AG09319 (cell line): ENCODE measurements at places on chromosomes 11 and 22.

DNA sequence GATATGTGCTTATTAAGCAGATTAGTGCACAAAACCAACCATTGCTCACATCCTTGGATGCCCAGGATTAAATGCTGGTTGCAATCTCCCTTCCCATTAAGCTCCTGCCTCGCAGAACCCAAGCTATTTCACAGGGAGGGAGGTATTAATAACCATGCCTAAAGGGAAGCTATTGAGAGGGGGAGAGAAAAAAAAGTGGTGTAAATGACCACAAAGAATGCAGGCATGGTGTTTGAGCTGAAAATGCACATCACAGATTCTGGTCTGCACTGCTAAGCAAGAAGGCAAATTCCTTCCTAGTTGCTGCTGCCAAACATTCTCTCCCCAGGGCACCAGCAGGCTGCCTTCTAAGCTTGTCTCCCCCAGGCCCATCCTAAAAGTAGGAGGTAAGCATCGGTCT lies 92.0 kb upstream of the ISX start:
- DNase-seq = no peak

DNA sequence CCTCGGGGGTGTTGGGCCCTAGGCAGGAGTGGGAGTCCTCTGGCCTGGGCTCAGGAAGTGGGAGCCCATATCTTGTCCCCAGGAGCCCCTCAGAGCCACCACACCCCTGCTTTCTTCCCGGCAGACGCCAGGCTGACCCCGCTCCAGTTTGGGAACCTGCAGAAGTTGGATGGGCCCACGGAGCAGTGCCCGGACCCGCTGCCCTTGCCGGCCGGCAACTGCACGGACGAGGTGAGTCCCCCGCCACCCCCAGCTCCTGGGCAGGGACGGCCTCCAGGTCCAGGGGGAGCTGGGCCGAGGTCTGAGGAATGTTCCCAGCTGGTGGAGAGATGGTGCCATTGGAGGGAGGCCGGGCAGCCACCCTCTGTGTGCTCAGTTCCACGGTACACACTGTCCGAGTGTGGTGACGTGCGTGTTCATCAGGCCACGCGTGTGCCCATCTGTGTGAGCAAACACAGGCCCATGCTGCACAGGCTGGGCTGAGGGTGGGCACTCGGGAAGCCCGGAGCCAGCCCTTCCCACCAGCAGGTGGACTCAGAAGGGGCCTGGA lies 4.8 kb downstream of the MUC5B start:
- DNase-seq = no peak

DNA sequence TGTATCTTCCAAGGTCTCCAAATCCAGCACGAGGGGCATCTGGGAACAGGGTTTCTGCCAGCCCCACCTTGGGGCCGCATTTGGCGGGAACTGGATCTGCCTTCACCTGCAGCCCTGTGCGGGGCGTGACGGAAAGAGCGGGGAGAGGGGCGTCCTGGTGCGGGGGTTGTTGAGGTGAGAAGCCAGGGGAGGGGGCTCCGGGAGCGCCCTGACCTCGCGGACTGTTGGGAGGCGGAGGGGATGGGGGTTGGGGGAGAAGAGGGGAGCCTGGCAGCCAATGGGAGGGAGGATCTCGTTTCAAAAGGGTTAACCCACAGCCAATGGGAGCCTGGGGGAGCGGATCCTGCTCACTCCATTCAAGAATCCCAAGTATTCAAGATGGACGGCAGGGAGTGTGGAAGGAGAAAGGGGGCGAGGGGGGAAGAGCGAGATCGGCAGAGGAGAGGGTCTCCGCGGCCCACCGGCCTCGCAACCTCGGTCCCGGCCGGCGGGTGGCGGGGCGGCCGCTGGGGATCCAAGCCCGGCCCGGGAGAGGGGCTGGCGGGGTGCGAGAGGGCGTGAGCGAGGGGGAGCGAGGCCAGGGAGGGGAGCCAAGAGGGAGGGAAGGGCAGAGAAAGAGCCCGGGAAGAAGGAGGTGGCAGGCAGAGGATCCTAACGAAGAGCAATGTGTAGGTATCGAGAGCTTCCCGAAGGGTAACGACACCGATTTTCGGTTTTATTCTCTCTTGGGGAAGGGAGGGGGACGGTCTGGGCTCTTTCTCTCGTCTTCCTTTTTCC lies 11.5 kb downstream of the YPEL4 start:
- DNase-seq = peak; percentile 49

DNA sequence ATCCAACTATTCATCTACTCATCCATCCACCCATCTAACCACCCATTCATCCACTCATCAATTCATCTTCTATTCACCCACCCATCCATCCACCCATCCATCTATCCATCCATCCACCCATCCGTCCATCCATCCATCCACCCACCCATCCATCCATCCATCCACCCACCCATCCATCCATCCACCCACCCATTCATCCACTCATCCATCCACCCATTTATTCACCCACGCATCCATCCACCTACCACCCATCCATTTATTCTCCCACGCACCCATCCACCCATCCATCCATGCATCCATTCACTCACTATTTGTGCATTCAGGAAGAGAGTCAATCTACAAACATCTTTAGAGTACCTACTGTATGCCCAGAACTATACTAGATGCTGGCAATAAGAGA lies 482.3 kb downstream of the NTM start:
- DNase-seq = no peak

- DNase-seq = no peak
These were observed 126.9 kb downstream of the APIP start for GRCh38 chr11:34789196-34789834.

DNA sequence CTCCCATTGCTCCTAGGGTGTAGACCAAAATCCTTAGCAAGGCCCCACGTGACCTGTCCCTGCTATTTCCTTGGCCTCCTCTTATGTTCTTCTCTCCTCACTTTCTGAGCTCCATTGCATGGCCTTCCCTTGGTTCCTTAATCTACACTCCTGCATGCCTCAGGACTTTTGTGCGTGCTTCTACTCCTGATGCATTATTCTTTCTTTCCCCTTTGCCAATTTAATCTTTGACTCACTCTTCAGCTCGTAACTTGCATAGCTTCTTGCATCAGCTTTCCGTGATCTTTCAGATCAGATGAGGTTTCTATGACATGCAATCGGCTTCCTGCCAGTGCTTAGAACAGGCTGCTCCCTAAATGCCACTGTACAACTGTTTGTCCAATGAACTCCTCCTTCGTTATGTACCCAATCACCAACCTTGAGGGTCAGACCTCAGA lies 261.6 kb upstream of the CADM1 start:
- DNase-seq = no peak

GRCh38 chr22:37275622-37276021 lies 6.7 kb upstream of the CYTH4 start:
- no peak for DNase-seq

DNA sequence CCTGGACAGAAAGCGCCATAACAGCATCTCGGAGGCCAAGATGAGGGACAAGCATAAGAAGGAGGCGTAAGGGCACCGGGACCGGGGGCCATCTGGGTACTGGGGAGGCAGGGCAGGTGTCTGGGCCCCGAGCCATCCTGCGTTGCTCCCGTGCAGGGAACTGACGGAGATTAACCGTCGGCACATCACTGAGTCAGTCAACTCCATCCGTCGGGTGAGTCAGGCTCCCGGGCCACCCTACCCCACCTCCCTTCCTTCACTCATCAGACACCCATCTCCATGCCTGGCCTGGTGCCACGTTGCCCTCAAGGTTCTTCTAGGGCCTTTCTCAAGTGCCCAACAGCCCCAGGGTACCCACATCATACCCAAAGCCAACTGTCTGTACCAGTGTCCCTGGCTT lies 15.0 kb downstream of the PLCB3 start:
- DNase-seq = no peak

GRCh38 chr22:36759481-36760159 lies 16.3 kb downstream of the IFT27 start:
- DNase-seq = no peak

DNA sequence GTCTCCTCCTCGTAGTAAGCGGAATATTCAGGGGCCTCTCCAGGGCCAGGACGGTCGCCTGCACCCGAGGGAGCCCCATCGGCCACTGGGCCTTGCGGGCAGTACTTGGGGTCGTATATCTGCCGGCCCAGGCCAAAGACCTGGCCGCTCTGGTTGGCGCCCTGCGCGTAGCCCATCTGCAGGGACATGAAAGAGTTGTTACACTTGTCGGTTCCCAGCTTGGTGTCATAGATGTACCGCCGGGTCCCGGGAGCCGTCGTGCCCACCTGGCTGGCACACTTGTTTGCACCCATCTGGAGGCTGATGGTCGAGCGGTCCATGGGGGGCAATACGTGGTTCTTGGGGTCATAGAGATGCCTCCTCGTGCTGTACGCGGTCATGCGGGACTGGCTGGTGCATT lies 19.4 kb upstream of the SPATA19 start:
- no peak for DNase-seq

DNA sequence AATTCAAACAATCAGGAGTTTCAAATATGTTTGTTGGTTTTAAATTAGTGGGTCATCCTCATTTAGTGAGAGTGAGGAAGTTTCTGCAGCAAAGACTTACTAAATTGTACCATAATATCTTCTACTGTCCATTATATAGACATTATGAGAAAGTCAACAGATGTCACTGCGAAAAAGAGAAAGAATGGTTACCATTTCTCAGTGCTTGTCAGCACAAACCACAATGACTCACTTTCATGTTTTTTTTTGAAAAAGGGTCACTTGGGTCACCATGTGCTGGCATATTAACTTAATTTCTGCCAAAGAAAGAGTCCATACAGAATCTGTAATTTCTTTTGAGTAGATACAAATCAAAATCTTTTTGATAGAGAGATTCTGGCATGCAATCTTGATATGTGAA lies 924.6 kb upstream of the FAT3 start:
- no peak for DNase-seq

DNA sequence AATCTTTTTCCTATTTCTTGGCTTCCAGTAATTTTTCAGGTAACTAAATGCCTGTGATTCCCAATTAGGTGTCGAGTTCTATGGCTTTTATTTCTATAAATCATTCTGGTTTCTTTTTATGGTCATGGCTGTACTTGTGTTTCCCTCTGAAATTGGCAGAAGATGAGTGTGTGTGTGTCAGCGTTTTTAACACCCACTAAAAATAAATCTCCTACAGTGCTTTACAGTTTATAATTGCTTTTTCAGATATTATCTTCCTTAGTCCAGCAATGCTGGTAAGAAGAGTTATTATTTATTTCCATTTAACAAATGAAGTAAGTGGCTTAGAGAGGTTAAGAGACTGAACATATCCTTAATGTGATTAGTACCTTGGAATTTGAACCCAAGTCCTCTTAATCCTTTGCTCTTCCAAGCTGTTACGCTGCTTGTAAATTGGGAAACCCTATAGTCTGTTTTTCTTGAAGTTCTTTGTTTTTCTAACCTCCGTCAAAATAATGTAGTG lies 125.2 kb downstream of the TEAD1 start:
- no peak for DNase-seq

GRCh38 chr22:19990609-19991394 lies 25.8 kb downstream of the ARVCF start:
- no peak for DNase-seq

- DNase-seq = no peak
These were observed 219.2 kb downstream of the TENM4 start for GRCh38 chr11:79221444-79222130.

GRCh38 chr22:46362203-46362933 lies 26.9 kb downstream of the TRMU start:
- DNase-seq = no peak

GRCh38 chr11:45053736-45054446 lies 92.5 kb upstream of the PRDM11 start:
- no peak for DNase-seq

DNA sequence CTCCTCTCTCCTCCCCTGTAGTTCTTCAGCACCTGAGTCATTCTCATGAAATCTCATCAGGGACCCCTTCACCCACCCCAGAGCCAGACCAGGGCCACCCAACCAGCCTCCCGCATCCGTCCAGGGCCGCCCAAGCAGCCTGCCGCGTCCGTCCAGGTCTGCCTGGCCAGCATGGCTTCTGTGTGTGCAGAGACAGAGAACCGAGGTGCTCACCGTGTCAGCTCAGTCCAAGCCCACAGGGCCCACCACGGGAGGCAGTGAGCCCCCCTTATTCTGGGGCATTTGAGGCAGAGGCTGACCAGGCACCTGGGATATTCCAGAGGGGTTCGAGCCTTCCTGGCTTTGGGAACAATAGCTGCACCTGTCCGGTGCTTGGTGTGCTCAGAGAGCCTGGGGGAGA lies 1117.3 kb downstream of the BRD1 start:
- no peak for DNase-seq

GRCh38 chr11:111148953-111149352 lies 96.6 kb upstream of the POU2AF2 start:
- DNase-seq = no peak

DNA sequence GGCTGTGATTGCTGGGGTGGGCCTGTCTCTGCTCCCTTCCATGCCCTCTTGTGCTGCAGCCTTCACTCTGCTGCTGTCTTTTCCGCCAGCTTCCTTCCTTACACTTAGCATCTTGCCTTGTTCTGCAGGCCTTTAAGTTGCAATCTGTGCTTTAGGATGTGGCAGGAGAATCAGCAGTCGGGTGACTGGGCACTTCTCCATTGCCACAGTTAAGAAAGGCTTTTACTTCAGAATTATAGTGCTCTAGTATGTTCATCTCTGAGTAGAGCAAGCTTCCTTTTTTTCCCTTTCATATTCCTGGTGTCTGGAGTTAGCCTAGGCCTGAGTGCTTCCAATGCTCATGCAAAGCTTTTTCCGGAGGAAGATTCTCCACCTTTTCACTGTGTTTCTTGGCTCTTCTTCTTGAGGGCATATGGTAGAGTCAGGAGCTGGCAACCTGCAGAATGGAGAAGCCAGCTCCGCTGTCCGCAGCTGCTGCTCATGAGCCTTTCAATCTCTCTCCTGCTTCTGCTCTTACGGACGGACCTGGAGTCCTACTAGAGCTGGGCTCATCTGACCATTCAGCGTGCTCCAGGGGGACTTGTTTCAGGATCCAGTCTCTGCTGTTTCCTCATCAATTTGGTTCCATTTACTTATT lies 20.2 kb downstream of the PPP6R2 start:
- DNase-seq = no peak

DNA sequence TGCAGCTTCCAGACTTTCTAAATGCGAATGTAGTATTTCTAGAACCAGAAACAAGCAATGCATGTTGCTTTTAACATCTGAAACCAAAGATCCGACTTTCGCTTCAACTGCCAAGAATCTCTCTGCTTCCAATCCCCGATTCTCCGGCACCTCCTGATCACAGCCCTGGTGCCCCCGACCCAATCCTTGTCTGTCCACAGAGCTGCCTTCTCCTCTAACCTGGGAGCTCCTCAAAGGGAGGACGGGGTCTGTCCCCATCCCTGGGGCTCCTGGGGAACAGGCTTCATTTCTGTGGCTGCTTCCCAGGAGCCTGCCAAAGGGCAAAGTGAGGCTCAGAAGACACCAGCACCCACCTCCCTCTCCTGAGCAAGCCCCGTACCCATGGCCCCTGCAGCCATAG lies 521 bp downstream of the ALDH3B2 start:
- DNase-seq = no peak

- no peak for DNase-seq
These were observed 515 bp downstream of the BACE1 start for GRCh38 chr11:117315285-117316196.
